Heart right ventricle (tissue), 16 donors: ENCODE measurements at places on chromosomes 11 and 22. TPM values are rescaled to one million over a fixed set of nuclear protein-coding genes. Genes with fewer than 3 reads are reported as not detected.

The SBF2 gene
- 16.2 TPM for total RNA-seq

The RBMXL2 gene
- total RNA-seq, result not detected

The ROM1 gene
- 2.1 TPM for total RNA-seq

The SEPTIN3 gene
- 0.11 TPM for total RNA-seq

The GAL3ST3 gene
- 1.9 TPM for total RNA-seq

The NPAS4 gene
- total RNA-seq, result not detected

The KRTAP5-10 gene
- not detected for total RNA-seq

- no peak for DNase-seq
- no peaks in the 10 kb centered on the region for H3K36me3 ChIP-seq
These were observed 17.0 kb upstream of the MMP12 start for GRCh38 chr11:102891736-102892135.

- H3K27me3 ChIP-seq, result no peaks in the 10 kb centered on the region
- no peak overlapping the region for H3K27ac ChIP-seq
- no peak for DNase-seq
- no peaks in the 10 kb centered on the region for H3K4me1 ChIP-seq
- no peaks in the 10 kb centered on the region for H3K36me3 ChIP-seq
These were observed 27.4 kb downstream of the CASP12 start for GRCh38 chr11:104870910-104871309.

DNA sequence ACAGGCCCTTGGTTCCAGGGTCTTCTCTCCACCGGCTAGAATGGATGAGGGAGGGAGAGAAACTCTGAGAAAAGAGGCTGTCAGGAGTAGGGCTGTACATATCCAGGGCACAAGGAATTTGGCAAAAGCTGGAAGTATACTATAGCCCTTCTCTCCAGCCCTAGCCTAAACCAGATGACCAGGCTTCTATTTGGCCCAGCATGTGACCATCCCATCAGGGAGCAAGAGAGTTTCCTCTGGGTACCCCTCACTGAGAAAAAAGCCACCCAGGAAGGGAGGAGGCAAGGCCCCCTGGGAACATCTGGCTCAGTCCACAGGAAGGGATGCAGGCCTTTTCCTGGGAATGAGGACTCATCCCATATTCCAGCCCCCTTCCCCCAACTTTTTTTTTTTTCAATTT is 8.3 kb downstream of the CD44 start:
- no peak overlapping the region for H3K4me3 ChIP-seq
- H3K4me1 ChIP-seq, result no peaks in the 10 kb centered on the region
- no peaks in the 10 kb centered on the region for H3K27me3 ChIP-seq
- DNase-seq, result no peak
- no peak overlapping the region for H3K27ac ChIP-seq
- H3K36me3 ChIP-seq, result no peaks in the 10 kb centered on the region

- H3K27ac ChIP-seq, result no peak overlapping the region
- H3K4me1 ChIP-seq, result no peaks in the 10 kb centered on the region
- DNase-seq, result no peak
- H3K4me3 ChIP-seq, result no peak overlapping the region
- H3K27me3 ChIP-seq, result no peaks in the 10 kb centered on the region
These were observed 263.3 kb upstream of the SYN3 start for GRCh38 chr22:33321466-33321865.

- no peaks in the 10 kb centered on the region for H3K36me3 ChIP-seq
- DNase-seq, result no peak
- H3K27ac ChIP-seq, result no peak overlapping the region
- no peak overlapping the region for H3K4me3 ChIP-seq
- no peaks in the 10 kb centered on the region for H3K4me1 ChIP-seq
These were observed 34.4 kb upstream of the FJX1 start for GRCh38 chr11:35583843-35584242.

GRCh38 chr11:18111005-18111404 is 5.1 kb upstream of the SAAL1 start:
- no peak for DNase-seq
- no peak overlapping the region for H3K27ac ChIP-seq
- no peak overlapping the region for H3K4me3 ChIP-seq
- H3K36me3 ChIP-seq, result no peaks in the 10 kb centered on the region
- H3K4me1 ChIP-seq, result peaks cover 5% of the 10 kb centered on the region

DNA sequence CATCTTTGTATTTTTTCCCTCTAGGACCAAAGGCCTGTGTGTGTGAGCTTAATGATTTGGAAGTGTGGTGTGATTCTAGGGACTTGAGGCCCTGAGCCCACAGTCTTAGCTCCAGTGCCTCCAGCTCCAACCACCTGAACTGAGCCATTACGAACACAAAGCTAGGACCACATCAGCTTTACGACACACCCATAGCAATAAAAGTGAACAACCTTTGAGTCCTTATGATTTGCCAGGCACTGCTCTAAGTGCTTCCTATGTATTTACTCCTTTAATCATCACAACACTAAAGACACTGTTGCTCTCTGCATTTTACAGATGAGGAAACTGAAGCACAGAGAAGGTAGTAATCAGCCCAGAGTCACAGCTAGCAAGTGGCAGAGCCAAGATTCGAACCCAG is 126.4 kb downstream of the EHF start:
- no peak overlapping the region for H3K4me3 ChIP-seq
- DNase-seq, result no peak
- H3K27me3 ChIP-seq, result no peaks in the 10 kb centered on the region
- H3K27ac ChIP-seq, result no peak overlapping the region

- peaks cover 22% of the 10 kb centered on the region for H3K4me1 ChIP-seq
- H3K27ac ChIP-seq, result peak overlapping the region; percentile 96
- H3K4me3 ChIP-seq, result peak overlapping the region; percentile 66
- H3K36me3 ChIP-seq, result peaks cover 1% of the 10 kb centered on the region
These were observed 505 bp downstream of the FAM227A start for GRCh38 chr22:38655519-38656255.

DNA sequence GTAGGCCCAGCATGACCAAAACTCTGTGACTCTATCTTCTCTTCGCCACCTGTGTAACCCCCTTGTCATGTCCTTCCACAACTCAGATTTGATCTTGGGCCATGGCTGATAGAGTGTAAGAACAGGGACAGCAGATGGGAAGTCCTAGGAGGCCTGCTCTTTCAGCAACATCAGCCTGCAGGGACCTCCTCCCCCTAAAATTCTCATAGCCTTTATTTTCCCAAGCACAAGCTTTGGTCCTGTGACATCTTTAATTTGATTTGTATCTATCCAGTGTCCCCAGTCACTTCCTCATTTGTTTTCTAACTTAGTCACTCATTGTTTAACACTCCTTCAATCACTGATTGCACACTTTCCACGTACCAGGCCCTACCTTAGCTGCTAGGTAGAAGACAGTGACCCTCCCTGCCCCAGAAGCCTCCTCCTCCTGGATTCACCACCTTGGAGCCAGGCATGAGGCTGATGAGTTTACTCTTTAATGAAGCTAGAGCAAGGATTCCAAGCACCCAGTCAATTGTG is 5.3 kb downstream of the UBQLN3 start:
- H3K4me3 ChIP-seq, result no peak overlapping the region
- H3K27me3 ChIP-seq, result no peaks in the 10 kb centered on the region
- H3K36me3 ChIP-seq, result no peaks in the 10 kb centered on the region
- H3K27ac ChIP-seq, result no peak overlapping the region
- DNase-seq, result no peak
- H3K4me1 ChIP-seq, result no peaks in the 10 kb centered on the region

DNA sequence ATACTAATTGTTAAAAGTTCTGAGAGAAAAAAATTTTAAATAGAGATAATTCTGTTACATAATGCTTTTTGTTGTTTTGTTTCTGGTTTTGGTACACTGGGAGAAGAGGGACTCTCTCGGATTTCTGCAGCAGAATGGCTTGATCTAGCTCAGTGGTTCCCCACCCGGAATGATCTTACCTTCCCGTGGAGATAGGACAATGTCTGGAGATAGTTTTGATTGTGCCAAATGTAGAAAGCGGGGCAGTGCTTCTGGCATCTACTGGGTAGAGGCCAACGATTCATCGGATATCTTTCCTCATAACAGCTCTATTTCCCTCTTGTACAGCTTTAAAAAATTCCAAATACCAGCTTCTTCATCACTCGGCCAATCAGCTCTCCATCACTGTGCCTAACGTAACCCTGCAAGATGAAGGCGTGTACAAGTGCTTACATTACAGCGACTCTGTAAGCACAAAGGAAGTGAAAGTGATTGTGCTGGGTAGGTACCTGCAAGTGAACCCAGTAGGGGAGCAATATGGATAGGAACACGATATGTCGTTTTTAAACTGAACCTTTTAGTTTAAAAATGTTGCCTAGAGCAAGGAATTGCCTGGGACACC is 13.2 kb downstream of the CRTAM start:
- H3K27me3 ChIP-seq, result peaks cover 15% of the 10 kb centered on the region
- H3K27ac ChIP-seq, result no peak overlapping the region
- DNase-seq, result no peak
- H3K4me3 ChIP-seq, result no peak overlapping the region

DNA sequence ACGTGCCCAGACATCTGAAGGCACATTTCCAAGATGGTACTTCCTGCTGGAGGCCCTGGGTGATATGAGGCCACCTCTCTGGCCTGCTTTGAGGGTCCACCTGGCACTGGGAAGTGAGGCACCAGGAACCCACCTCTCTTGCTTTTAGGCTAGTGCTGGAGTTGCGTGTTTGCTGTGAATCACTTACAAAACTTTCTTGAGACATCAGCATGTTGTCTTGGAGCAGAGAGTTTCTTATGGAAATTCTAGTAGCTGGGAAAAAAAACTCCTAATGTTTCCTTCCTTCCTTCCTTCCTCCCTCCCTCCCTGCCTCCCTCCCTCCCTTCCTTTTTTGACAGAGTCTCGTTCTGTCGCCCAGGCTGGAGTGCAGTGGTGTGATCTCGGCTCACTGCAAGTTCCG is 341.3 kb downstream of the MIAT start:
- no peaks in the 10 kb centered on the region for H3K36me3 ChIP-seq
- H3K4me3 ChIP-seq, result no peak overlapping the region
- DNase-seq, result no peak
- H3K27ac ChIP-seq, result no peak overlapping the region

DNA sequence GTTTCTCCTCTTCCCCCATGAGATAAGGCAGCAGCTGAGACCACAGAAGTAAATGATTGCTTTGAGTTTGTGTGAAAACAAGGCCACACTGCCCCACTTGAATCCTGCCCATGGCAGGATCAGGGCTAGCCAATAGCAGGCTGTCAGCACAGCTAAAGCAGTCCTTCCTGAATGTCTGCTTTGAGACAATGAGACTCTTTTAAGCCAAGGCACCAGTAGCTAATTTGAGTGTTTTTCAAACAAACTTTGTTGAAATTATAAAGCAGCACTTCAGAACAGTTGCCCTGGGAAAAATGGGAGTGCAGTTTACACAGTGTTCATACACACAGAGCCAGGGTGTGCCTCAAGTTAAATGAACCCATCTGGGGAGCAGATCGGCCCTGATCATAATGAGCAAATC is 103.5 kb upstream of the OR5AK2 start:
- no peak overlapping the region for H3K4me3 ChIP-seq
- no peak for DNase-seq
- H3K27ac ChIP-seq, result no peak overlapping the region
- no peaks in the 10 kb centered on the region for H3K4me1 ChIP-seq

DNA sequence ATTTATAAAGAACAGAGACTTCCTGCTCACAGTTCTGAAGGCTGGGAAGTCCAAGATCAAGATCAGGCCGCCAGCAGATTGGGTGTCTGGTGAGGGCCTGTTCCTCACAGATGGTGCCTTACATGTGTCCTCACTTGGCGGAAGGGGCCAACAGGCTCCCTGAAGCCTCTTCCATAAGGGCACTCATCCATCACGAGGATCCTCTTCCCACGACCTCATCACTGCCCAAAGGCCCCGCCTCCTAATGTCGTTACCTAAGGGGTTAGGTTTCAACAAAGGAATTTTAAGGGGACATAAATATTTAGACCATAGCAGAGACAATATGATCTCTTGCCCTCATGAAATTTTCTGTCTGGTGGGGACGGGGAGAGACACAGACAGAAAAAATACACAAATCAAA is 18.6 kb downstream of the TP53AIP1 start:
- no peak overlapping the region for H3K27ac ChIP-seq
- DNase-seq, result no peak
- H3K4me1 ChIP-seq, result no peaks in the 10 kb centered on the region
- H3K27me3 ChIP-seq, result no peaks in the 10 kb centered on the region
- no peak overlapping the region for H3K4me3 ChIP-seq
- H3K36me3 ChIP-seq, result no peaks in the 10 kb centered on the region

DNA sequence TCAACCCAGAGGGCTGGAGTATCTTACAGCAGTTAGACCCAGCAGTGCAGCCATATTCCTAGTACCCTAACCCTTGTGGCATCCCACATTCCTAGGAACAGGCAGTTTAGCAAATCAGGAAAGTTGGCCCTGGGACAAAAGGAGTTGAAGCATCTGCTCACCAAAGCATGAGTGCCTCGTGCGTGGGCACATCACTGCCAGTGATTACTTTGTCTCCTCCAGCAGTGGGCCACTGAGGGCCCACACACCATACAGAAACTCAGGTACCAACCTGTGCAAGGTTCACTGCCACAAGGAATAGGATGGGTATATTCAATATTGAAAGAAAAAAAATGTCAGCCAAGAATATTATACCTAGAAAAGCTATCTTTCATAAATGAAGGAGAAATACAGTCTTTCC is 227.5 kb upstream of the CNTN5 start:
- H3K4me1 ChIP-seq, result no peaks in the 10 kb centered on the region
- no peak overlapping the region for H3K4me3 ChIP-seq
- no peak overlapping the region for H3K27ac ChIP-seq
- H3K27me3 ChIP-seq, result no peaks in the 10 kb centered on the region
- no peaks in the 10 kb centered on the region for H3K36me3 ChIP-seq

DNA sequence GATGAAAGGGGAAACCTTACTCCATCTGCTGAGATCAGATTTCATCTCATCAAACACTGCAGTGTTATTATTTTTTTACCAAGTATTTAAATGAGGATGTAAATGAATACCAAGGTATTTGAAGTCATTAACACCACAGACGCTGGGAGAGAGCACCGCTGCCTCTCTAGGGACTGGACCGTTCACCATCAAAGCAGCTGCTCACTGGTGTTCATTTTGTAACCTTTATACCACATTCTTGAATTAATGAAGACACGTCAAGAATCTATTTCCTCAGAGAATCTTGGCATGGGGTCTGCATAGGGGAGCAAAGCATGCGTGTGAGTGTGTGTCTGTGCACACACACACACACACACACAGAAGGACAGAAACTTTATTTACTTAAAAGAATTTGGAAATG is 15.6 kb downstream of the SIAE start:
- H3K27ac ChIP-seq, result no peak overlapping the region
- DNase-seq, result no peak
- H3K36me3 ChIP-seq, result peaks cover 41% of the 10 kb centered on the region

- H3K27me3 ChIP-seq, result no peaks in the 10 kb centered on the region
- DNase-seq, result no peak
- peaks cover 20% of the 10 kb centered on the region for H3K4me1 ChIP-seq
These were observed 21.0 kb upstream of the HSPA8 start for GRCh38 chr11:123082977-123083376.

DNA sequence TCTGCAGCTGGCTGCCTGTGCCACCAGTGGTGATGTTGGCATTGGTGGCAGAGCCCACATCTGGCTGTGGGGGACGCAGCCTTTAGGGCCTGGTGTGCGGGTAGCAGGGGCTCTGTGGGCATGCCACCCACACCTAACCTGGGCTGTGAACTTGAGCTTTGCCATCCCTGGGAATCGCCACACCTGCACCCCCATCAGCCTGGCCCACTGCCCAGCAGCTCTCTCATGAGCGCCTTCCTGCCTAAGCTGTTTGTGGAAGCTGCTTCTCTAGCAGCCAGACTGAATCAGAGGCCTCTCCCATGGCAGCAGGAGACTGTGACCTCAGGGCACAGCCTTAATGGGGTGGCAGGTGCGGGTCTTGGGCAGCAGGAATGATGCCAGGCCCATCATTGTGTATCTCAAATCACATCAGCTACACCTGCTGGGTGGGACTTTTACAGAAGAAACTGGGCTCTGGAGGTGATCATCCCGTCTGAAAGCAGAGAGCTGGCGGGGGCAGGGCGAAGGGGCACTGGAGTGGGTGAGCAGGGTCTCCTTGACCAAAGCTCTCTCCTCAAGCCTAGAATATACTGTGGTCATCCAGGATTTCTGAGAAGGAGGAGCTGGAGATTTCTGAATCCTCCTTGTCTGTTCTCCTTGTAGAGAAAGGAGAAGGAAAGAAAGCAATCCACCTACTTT is 17.8 kb upstream of the CARS1 start:
- no peak for DNase-seq
- peaks cover 13% of the 10 kb centered on the region for H3K4me1 ChIP-seq
